Muscle of leg (tissue), 16 donors: ENCODE measurements at places on chromosomes 3 and 15. TPM values are rescaled to one million over a fixed set of nuclear protein-coding genes. Genes with fewer than 3 reads are reported as not detected.

- DNase-seq, result no peak
- H3K27ac ChIP-seq, result no peak overlapping the region
- H3K4me1 ChIP-seq, result peaks cover 4% of the 10 kb centered on the region
- no peak overlapping the region for H3K4me3 ChIP-seq
- no peaks in the 10 kb centered on the region for H3K27me3 ChIP-seq
Observed at GRCh38 chr15:57824186-57824585, 117.7 kb downstream of the POLR2M start.

- no peak overlapping the region for H3K27ac ChIP-seq
- no peaks in the 10 kb centered on the region for H3K27me3 ChIP-seq
- peaks cover 21% of the 10 kb centered on the region for H3K36me3 ChIP-seq
- H3K4me3 ChIP-seq, result no peak overlapping the region
- DNase-seq, result no peak
Observed at GRCh38 chr3:194422188-194422587, 23.1 kb upstream of the GP5 start.

GRCh38 chr3:150527464-150528255, 18.6 kb downstream of the SERP1 start:
- no peaks in the 10 kb centered on the region for H3K36me3 ChIP-seq
- no peak overlapping the region for H3K4me3 ChIP-seq
- no peak overlapping the region for H3K27ac ChIP-seq
- peak; percentile 36 for DNase-seq

DNA sequence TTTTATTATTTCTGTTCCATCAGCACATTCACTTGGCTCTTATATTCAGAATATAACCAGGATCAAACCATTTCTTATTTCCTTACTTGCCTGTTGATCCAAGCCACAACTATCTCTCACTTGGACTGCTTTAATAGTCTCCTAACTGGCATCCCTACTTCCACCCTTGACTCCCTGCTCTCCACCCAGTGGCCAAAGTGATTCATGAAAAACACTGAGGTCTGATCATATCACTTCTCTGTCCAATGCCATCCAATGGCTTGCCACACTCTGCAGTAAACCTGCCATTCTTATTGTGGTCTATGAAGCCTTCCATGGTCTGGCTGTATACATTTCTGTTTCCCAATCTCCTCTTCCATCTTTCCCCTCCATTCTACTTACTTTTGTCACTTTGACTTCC, 576.1 kb downstream of the PDCD6IP start:
- H3K4me1 ChIP-seq, result no peaks in the 10 kb centered on the region
- no peaks in the 10 kb centered on the region for H3K36me3 ChIP-seq
- H3K27ac ChIP-seq, result no peak overlapping the region

GRCh38 chr15:90787881-90788280, 70.7 kb downstream of the BLM start:
- DNase-seq, result no peak
- H3K36me3 ChIP-seq, result no peaks in the 10 kb centered on the region
- H3K27ac ChIP-seq, result no peak overlapping the region
- H3K27me3 ChIP-seq, result no peaks in the 10 kb centered on the region

- peaks cover 17% of the 10 kb centered on the region for H3K36me3 ChIP-seq
- H3K4me3 ChIP-seq, result no peak overlapping the region
- DNase-seq, result no peak
Observed at GRCh38 chr3:100769693-100770092, 60.4 kb downstream of the TFG start.

DNA sequence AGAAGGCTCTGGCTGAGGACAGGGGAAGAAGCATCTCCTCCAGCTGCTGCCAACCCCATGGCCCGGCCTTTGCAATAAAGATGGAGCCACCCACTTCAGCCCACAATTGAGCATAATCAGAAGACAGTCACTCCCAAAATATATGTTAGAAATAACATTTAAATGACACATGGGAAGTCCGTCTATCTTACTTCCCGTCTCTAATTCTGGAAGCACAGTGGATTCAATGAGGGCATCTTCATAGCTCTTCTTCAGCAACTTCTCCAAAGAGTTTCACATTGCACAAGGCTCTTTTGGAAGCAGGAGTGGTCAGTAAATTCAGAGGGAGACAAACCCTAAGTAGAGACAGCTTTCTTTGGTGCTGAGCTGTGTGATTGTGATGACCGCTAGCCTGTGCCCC, 67.0 kb upstream of the SEC61A1 start:
- H3K27me3 ChIP-seq, result no peaks in the 10 kb centered on the region
- no peak overlapping the region for H3K4me3 ChIP-seq
- no peaks in the 10 kb centered on the region for H3K36me3 ChIP-seq
- H3K27ac ChIP-seq, result no peak overlapping the region
- peaks cover 7% of the 10 kb centered on the region for H3K4me1 ChIP-seq

EFCC1 gene
- 0.66 TPM for total RNA-seq

DNA sequence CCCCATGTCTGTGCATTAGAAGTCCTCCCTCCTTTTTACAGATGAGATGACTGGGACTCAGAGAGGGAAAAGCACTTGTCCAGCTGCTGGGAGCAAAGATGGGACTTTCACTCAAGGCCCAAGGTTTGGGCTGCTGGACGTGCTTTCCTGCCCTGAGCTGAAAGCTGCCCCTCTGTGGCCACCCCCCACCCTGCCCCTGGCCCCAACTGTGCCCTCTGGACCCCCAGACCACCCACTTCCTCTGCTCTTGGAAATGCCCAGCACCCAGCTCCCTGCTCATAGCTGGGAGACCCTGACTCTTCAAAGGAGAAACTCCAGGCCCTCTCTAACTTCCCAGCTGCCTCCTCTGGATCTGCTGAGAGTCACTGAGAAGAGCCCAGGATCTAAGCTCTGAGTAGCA, 20.7 kb downstream of the GRIP2 start:
- H3K36me3 ChIP-seq, result peaks cover 23% of the 10 kb centered on the region
- no peak overlapping the region for H3K27ac ChIP-seq
- H3K4me3 ChIP-seq, result no peak overlapping the region
- no peaks in the 10 kb centered on the region for H3K27me3 ChIP-seq
- peaks cover 52% of the 10 kb centered on the region for H3K4me1 ChIP-seq

DNA sequence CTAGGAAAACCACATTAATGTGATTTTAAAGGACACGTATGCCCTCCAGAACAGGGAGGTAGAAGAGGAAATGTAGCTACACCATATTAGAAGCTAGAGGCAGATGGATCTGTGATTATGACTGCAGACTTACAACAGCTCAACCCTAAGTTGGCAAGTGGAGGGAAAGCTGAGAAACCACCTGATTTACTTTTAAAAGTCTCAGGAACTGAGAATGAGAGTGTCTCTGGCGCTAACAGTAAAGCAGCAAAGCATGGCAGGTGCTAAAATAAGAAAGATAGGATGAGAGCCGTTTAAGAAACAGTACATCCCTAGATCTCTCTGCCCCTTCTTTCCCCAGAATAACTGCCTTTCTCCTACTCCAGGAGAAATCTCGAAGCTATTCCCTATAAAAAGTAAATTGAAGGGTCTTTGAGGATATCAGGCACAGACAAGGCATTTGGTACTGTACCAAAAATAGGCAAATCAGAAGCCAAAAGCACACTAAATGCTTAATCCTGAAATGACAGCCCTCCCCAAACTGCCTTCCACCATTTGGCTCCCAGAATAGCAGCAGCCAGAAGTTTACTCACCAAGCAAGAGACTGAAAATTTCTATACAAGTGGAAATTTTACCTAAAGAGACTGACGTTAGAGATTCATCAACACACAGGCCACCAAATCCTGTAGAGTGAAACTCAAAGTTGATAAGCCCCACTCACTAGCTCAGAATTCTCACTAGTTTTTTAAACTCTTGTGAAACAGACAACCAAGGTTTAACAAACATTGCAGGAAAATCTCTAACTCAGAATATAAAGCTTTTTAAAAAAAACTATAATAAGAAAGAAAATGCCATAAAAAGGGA, 34.3 kb upstream of the PARP14 start:
- peaks cover 2% of the 10 kb centered on the region for H3K27me3 ChIP-seq
- no peaks in the 10 kb centered on the region for H3K4me1 ChIP-seq
- no peak overlapping the region for H3K4me3 ChIP-seq
- no peak for DNase-seq
- no peak overlapping the region for H3K27ac ChIP-seq

DNA sequence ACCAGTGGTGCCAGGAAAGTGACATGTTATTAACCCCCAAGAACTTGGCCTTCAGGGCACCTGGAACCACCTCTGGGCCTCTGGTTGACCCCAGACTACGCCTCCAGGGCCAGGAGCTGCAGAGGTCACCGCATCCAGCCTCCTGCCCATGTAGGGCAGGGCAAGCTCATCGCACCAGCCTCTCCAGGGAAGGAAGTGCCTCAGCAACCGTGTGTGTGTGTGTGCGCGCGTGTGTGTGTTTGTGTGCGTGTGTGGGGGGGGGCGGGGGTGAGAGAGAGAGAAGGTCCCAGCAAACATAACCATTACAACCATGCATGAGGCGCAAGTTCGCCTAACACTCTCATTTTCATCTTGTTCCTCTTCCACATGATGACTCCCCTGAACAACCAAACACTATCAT, 31.8 kb downstream of the RAB6B start:
- H3K27ac ChIP-seq, result no peak overlapping the region
- no peak for DNase-seq
- no peaks in the 10 kb centered on the region for H3K27me3 ChIP-seq
- H3K4me1 ChIP-seq, result peaks cover 17% of the 10 kb centered on the region
- no peaks in the 10 kb centered on the region for H3K36me3 ChIP-seq

DNA sequence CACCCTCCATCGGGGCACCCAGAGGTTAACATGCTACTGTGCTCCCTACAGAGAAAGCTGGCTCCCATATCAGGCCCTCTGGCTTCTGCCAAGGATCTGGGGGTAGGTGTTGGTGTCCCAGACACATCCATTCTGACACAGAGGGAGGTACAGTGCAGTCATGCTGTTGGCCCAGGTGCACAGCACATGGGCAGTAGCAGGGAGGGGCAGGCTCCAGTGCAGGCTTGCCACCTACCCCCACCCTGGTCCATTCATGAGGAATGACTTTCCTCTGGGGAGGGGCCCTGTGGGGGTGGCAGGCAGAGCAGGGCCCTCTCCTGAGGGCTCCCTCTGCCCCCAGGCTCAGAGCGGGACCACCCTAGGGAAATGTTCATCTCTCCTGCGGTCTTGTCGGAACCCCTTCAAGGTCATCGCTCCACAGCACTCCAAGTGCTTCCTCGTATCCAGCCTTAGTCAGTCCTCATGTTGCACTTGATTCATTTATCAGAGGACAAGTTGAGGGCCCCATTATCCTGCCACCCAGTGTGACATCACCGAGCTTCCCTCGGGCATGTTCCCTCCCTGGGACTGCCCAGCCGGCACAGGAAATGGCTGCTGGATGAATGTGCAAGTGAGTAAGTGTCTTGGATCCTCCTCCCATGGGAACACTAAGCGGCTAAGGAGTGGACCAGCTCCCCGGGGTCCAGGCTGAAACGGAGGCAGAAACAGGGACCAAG, 10.0 kb downstream of the DUSP7 start:
- H3K4me3 ChIP-seq, result no peak overlapping the region
- H3K4me1 ChIP-seq, result peaks cover 47% of the 10 kb centered on the region
- no peaks in the 10 kb centered on the region for H3K27me3 ChIP-seq
- peaks cover 27% of the 10 kb centered on the region for H3K36me3 ChIP-seq

FGF7 gene
- 33.8 TPM for total RNA-seq

DNA sequence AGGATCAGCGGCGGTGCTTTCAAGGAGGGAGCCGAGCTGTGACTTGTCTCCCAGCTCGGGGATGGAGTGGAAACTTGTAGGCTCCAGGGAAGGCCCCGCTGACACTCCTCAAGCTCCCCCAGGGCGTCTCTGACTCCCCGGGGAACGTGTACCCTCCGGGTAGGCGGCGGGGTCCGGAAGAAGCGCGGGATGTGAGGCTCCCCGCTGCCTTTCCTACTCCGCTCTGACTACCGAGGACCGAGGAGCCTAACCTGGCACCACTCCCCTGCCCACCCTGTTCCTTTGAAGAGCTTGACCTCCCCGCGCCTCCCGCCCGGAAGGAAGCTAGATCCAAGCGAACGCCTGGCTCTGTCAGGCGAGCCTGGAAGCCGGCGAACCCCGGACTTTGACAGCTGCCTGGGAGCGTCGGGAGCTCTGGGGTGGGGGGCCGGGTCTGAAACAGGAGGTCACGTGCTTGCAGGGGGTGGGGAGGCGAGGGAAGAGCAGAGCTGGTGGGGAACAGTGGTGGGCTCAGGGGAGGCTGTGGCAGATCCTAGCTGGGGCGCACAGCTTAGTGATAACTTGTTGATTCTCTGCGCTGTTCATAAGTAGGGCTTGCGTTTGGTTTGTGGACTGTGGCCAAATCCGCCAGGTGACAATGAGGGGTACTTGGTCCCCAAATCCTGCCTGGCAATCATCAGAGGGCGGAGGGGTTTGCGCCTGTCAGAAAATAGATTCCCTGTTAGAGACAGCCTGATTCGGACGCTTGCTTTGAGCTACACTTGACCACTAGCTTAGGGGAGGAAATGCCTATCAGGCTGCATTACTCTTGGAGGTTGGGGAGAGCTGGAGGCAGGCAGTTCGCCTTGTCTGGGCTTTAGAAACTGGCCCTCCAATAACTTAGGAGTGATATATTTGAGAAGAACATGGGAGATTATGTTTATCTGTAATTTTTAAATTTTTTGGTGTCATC, 1.2 kb downstream of the CLSTN2 start:
- H3K4me3 ChIP-seq, result peak overlapping the region; percentile 25
- H3K27ac ChIP-seq, result no peak overlapping the region
- peak; percentile 64 for DNase-seq
- H3K27me3 ChIP-seq, result peaks cover 51% of the 10 kb centered on the region
- no peaks in the 10 kb centered on the region for H3K36me3 ChIP-seq

GRCh38 chr15:66586155-66586976, 20.6 kb upstream of the LCTL start:
- H3K4me3 ChIP-seq, result no peak overlapping the region
- peaks cover 11% of the 10 kb centered on the region for H3K27me3 ChIP-seq
- no peaks in the 10 kb centered on the region for H3K36me3 ChIP-seq
- H3K4me1 ChIP-seq, result peaks cover 4% of the 10 kb centered on the region
- no peak for DNase-seq
- no peak overlapping the region for H3K27ac ChIP-seq

HESX1 gene
- 1.4 TPM for total RNA-seq

DNA sequence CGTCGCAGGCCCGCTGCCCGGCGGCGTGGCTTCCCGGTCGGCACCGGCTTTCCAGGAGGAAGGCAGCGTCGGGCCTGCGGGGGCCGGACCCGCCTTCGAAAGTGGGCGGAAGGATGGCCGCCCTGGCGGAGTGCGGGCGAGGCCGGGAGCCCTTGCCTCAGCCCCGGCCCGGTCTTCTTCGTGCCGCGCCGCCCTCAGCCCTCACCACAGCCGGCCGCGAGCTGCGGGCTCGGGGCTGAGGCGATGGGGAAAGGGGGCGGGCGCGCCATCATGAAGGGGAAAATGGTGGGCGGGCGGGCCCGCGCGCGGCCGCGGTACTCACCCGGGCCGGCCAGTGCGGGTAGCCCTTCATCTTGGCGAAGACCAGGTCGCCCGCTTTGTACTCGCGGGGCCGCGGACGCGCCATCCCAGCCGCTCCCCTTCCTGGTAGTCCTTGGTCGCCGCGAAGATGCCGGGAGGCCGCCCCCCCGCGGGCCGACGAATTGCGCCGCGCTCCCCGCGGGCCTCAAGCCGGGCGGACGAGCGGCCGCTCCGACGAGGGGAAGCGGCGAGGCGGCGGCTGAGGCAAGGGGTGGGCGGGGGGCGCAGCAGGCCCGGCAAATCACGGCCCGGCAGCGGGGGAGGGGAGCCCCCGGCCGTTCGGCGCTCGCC, 489 bp downstream of the HDGFL3 start:
- no peaks in the 10 kb centered on the region for H3K36me3 ChIP-seq
- DNase-seq, result peak; percentile 77
- H3K27ac ChIP-seq, result peak overlapping the region; percentile 90
- H3K27me3 ChIP-seq, result peaks cover 2% of the 10 kb centered on the region
- H3K4me3 ChIP-seq, result peak overlapping the region; percentile 77

- H3K27me3 ChIP-seq, result no peaks in the 10 kb centered on the region
- no peak for DNase-seq
- H3K4me1 ChIP-seq, result no peaks in the 10 kb centered on the region
- no peaks in the 10 kb centered on the region for H3K36me3 ChIP-seq
- no peak overlapping the region for H3K27ac ChIP-seq
Observed at GRCh38 chr3:81462921-81463320, 298.5 kb downstream of the GBE1 start.
